ENCODE measurements at places on chromosomes 7 and 10.

DNA sequence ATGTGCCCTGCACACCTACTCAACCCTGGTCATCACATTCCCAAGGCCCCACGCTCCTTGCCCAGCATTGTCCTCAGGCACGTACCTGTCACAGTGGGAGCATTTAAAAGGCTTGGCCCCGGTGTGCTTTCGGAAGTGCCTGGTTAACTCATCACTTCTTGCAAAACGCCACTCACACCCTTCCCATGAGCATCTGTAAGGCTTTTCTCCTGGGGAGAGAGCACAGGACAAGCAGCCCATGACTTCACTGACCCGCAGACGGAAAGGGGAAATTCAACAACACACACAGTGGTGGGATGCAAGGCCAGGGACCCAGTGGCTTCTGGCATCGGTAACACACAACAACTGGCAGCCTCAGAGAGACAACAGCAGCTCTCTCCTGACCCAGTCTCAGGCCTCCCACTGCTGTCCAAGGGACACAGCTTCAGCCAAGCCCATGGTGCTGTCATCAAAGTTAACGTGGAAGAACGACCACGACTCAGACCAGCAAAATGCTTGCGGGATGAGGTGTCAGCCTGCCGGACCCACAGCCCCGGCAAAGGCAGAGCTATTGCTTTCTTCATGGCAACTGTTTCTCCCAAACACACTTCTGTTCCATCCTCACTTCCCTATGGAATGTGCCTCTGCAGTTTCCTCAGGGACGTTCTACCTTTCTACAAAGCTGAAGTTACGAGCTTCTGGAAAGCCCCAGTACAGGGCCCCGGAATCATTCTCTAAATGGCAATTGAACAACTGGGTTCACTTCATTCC, 4.8 kb downstream of the KLF6 start:
- peak; percentile 88 for DNase-seq

DNA sequence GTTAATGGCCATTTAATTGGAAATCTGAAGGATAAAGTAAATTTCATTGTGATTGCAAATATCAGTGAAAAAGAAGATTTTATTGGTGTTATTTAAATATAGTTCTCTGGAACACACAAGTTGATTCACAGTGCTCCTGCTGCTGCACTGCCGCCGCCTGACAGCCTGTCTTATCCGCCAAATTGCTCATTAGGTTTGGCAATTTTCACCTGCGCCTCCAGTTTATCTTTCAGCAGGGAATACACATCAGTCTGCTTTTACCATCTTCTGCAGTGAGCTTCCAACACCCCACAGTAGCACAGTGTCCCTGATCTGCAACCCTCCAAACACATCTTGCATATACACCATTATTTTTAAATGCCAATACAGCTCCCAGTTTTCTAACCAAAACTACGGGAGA, 308.3 kb downstream of the PARD3 start:
- DNase-seq = no peak

DNA sequence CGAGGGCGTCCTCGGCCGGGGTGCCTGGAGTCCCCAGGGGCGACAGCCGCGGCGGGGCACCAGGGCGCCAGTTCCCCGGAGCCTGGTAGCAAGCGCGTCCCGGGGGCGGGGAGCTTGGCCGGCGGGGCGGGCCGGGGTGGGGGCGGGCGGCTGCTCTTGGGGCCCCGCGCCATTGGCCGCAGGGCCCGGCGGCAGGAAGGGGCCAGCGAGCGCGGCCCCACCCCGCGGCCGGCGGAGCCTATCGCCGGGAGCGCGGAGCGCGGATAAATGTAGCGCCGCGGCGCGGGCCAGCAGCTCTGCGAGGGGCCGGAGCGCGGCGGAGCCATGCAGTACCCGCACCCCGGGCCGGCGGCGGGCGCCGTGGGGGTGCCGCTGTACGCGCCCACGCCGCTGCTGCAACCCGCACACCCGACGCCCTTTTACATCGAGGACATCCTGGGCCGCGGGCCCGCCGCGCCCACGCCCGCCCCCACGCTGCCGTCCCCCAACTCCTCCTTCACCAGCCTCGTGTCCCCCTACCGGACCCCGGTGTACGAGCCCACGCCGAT, at the start of gene HHEX:
TSS of gene HHEX (plus strand) at position 293 of the 548 bp plus-strand sequence. CDS start at position 325, 32 bp downstream.
- peak; percentile 82 for DNase-seq

DNA sequence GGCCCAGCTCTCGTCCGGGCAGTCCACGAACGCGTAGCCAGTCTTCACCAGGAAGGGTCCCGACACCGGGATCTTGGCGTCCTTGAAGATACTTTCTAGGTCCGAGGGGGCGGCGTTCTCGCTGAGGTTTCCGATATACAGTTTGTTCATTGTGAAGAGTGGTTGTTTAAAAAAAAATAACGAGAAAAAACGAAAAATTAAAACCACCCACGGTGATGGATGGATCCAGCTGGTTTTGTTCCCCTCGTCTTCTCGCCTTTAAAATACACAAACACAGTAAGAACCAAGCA, 385 bp downstream of the IGF2BP3 start:
- peak; percentile 58 for DNase-seq

- DNase-seq = peak; percentile 38
These were observed 400.0 kb downstream of the PHF14 start for GRCh38 chr7:11373546-11374142.

DNA sequence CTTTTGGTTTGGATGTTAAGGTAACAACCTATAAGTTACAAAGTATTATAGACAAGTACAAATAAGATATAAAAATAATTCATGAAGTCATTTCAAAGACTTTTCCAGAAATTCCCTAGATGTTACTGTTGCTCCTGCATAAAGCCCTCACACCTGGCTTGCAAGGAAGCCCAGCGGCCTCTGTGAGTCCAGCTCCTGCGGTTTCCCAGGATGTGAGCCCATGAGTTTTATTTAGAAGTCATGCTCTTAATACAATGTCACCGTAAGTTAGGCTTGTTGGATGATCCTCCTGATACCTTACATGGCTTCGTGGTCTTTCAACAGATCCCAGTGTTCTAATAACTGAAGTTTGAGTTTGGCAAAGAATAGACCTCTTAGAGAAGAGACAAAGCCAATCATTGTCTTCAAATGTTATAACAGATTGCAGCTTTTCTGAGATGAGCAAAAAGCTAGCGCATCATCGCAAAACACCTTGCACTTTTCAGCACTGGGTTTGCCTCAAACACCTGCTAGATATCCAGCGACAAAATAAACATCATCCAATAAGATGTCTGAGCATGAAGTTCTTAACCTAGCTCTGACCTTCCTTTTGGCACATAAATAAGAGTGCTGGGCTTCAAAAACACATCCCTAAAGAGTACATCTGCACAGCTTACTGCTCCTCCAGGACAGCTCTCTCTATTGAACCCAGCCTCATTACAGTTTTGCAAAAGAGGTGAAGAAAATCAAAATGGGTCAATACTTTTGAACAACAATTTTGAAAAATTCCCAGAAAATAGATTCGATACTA, 3.6 kb downstream of the FAM171A1 start:
- DNase-seq = no peak

GRCh38 chr7:2198206-2198605, 34.5 kb downstream of the MAD1L1 start:
- no peak for DNase-seq

DNA sequence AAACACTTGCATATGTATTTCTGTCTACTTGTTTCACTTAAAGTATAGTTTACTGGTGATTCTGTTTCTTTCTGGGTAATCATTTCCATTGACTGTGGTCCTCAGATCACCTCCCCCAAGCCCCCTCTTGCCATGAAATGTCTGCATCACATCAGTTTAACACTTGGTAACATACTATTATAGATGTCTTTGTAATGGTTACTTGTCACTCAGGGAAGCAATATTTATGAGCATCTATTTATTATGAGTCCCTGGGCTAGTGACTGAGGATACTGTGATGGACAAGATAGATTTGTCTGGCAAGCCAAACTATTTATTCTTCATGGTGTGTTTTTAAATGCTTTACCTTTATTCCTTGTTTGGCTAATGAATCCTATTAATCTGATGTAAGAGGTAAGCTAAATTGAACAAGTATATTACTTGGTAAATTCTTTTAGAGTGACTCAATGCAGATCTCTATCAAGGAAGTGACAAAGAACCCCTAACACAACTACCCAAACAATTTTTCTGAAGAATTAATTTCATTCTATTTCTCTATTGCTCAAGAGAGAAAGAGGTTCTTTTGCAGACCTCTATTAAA, 270.9 kb downstream of the RELN start:
- peak; percentile 83 for DNase-seq

DNA sequence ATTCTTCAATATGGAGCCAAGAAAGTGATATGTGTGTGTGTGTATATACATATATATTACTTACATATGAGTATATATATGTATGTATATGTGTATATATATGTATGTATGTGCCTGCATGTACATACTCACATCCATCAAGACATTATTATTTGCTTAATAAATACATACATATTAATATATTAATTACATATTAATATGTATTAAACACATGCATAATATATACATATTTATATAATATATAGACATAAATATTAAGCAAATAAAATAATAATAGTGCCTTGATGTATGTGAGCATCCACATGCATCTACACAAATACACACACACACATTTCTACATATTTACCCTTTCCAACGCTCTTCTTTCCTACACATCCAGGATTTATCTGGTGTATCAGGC, 88.7 kb upstream of the KCNMA1 start:
- no peak for DNase-seq

DNA sequence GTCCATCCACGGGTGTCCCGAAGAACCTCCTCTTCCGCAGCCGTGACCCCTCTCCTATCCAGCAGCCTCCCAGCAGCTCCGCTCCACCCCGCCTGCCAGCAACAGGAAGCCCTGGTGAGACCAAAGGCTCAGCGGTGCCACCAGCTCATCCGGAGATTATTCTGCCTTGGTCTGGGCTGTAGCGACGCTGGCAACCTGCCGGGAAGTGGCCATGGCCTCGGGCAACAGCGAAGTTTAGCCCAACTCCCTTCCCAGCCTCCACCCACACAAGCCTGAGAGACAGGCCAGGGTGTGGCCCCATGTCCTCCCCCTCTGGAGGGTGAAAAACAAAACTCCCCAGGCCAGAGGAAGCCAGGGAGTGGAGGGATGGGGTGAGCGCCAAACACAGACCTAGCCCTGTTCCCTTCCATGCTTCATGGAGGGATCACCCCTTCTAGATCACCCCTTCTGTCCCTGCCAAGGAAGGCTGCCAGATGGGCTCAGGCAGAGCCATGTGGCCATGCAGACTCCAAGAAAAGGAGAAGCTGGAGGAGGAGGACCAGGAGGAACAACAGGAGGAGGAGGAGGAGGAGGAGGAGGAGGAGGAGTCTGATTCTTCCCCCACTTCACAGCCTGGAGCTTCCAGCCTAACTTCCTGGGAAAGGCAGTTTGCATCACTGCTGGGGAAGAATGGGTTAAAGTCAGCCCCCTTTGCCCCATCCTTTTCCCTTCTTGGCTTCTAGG, 918 bp downstream of the CALHM2 start:
- DNase-seq = peak; percentile 77

GRCh38 chr7:98210513-98211220, 572 bp upstream of the BHLHA15 start:
- no peak for DNase-seq

- DNase-seq = no peak
These were observed 102.9 kb upstream of the PHYHIPL start for GRCh38 chr10:59073456-59074053.

- peak; percentile 37 for DNase-seq
These were observed 10.1 kb upstream of the TMEM26 start for GRCh38 chr10:61463035-61463909.

- peak; percentile 31 for DNase-seq
These were observed 14.8 kb downstream of the COL13A1 start for GRCh38 chr10:69816521-69816920.

DNA sequence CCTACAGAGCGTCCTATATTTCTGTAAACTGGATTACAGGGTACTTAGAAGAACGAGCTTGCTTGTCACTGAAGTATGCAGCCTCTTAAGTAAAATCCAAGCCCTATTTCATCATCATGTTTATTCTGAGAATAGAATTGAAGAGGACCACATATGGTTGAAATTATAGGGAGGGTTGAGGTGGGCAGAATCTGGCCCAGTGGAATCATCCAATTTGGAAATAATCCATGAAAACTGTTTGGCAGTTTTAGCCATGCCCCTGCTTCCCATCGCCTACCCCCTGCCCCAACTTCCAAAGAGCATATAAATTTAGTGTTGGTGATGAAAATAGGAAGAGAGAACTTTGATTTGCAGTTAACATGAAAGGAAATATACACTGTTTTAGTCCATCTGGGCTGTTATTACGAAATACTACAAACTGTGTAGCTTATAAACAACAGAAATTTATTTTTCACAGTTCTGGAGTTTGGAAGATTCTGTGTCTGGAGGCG, 150.4 kb downstream of the PRKG1 start:
- DNase-seq = peak; percentile 4

DNA sequence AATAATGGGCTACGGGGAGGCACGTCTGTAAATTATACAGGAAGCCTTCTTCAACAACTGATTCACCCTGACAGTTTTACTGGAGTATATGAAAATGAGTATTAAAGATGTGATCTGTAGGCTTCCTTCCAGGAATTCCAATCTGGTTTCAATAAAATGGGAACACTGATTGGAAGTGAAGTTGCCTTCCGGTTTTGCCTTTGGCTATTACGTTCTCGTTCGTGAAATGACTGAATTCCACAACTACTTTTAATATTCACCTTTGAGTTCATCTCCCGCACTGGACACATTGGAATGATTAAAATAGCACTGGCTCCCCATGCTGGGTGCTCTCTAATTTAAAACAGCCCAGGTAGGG, 350.1 kb upstream of the MKI67 start:
- no peak for DNase-seq

All from ELR (cell line).